GM19239 (cell line): ENCODE measurements at places on chromosomes 2 and 18.

DNA sequence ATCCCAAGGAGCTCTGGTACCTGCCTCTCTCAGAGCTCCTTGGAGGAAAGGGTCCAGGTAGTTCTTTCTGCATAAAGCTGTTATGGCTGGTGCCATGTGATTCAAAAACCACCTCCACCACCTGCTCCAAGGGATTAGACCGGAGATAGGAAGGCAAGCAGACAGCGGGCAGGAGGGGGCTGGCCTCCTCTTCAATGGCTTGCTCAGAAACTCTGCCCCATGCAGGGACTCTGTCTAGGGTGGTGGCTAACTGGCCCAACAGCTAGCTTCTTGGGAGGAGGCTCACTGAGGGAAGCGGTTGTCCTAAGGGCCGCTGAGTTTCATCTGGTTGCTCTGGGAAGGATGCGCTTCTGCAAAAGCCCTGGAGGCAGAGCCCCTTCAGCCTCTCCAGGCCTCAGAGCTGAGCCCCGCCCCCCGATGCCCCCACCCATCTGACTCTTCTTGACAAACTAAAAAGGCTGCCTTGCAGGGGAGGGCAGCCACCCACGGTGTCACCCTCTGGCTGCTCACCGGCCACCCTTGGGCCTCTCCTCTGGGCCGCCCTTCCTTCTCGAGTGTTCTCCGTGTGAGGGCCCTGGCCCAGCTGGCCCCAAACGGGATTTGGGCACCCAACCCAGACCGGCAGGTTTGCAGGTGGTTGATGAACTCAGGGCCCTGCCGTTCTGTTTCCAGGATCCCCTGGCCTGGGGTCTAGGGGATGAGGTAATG is 90.2 kb downstream of the MCFD2 start:
- no peak for DNase-seq

GRCh38 chr2:193869564-193869963 is 1674.8 kb upstream of the TMEFF2 start:
- no peak for DNase-seq

- no peak for DNase-seq
Measured at GRCh38 chr2:238761868-238762267, 86.0 kb upstream of the TWIST2 start.

DNA sequence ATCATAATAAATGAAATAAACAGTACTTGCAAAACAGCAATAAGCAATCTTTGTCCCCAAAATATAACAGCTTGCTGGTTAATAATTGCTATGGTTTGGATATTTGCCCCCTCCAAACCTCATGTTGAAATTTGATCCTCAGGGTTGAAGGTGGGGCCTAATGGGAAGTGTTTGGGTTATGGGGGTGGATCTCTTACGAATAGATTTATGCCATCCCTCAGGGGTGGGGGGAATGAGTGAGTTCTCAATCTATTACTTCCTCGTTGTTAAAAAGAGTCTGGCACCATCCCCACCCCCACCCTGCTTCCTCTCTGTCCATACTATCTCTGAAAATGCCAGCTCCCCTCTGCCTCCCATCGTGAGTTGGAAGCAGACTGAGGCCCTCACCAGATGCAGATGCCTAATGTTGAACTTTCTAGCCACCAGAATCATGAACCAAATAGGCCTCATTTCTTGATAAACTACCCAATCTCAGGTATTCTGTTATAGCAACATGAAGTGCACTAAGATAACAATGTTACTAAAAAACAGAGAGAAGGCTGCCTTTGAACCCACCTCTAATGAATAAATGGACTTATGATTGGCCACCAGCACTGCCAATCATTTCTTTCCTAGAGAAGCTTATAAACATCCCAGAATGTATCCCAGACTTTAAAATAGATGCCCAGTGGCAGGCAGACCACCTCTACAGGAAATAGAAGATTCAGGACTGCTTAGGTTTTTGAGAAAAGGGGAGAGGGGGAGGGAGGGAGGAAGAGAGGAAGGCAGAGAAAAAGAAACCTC is 90.1 kb downstream of the ALPK2 start:
- DNase-seq: no peak

- no peak for DNase-seq
Measured at GRCh38 chr18:22422909-22423548, 5.3 kb upstream of the CTAGE1 start.

DNA sequence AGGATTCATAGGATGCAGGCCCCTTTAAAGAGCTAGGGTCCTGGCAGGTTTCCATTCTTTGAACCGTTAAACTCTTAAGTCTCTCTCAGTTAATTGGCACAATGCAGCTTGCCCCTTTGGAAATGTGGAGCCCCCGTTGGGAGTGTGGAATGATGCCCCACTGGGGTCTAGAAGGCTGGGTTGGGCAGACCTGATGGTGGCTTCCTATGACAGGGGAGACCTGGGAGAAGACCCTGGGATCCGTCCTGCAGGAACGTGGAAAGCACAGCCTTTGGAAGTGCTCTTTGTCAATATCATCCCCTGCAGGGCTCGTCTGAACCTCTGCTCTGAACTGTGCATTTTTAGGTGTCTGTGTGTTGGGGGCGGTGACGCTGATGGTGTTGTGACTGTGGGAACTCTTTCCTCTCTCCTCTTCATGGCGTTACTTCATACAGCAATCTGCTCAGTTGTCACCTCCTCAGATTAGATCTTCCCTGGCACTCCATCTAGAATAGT is 190.6 kb downstream of the MYCN start:
- no peak for DNase-seq

GRCh38 chr2:77443076-77443475 is 79.1 kb downstream of the LRRTM4 start:
- no peak for DNase-seq

DNA sequence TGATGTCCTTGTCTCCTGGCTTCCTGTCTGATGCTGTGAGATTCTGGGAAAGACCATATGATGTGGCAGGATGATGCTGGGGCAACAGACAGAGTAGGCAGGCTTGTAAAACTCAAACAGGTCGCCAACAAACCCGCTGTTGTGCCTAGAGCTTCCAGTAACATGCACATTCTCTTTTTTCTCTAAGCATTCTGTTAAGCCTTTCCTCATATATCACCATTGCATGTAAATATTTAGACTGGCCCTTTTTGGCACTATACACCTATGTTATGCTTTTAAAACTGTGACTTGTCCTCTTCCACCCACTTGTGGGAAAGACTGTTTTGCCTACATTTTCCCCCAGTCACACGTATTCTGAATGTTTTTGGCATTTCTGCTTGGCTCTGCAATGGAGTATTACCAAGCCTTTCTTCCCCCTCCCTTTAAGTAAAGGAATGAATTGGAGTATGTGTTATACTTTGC is 250.4 kb upstream of the TANK start:
- DNase-seq: no peak

DNA sequence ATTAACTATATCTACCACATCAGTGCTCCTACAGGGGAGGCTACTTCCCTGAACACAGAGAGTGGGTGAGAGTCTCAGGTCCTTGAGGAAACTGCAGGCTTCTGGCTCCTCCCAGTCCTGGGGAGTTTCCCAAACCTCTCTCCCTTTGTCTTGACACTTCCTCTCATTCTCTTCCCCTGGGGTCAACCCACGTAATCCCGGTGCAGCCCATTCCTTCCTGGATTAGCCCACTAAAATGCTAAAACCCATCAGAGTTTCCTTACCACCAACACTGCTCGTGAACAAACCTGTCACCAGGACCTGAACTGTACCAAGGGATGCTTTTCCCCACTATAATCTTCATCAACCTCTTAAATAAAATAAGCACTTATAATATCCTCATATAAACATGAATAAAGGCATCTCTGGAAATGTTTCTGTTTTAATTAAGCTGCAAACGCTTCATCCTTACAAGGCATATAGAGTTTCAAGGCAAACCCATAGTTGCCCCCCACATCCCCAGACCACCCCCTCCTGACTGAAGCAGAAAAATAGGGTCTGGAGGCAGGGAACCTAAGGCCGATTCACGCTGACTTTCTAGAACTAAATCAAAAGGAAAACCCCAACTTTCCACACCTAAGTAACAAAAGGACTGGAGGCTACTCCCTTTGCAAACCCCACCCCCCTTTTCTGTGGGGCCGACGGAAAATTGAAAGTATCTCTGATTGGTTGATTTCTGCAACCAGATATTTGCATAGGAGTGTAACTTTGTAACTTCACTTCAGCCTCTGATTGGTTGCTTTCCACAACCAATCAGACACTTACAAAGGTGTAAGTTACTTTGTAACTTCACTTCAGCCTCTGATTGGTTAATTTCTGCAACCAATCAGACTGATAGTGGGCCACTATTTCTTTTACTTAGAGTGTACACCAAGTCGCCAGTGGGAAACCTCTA is 19.0 kb downstream of the TMSB10 start:
- DNase-seq: no peak

- DNase-seq: no peak
Measured at GRCh38 chr2:177869912-177870311, 202.7 kb downstream of the PDE11A start.

DNA sequence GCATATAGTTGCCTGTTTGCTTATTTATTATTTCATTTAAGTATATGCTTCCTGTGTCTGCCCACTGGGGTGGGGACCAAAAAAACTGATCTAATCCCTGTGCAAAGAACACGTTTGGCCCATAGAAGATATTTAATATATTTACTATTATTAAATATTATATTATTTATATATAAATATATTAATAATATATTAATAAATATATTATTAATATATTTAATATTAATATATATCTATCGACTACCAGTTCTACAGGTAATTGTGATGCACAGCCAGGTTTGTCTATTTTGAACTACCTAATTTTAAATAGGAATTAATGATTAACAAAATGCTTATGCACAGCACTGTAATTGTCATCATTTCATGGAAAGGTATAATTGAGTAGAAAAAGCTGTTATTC is 288.9 kb upstream of the LYPD1 start:
- no peak for DNase-seq

GRCh38 chr18:24560511-24560981 is 100.1 kb downstream of the HRH4 start:
- no peak for DNase-seq

DNA sequence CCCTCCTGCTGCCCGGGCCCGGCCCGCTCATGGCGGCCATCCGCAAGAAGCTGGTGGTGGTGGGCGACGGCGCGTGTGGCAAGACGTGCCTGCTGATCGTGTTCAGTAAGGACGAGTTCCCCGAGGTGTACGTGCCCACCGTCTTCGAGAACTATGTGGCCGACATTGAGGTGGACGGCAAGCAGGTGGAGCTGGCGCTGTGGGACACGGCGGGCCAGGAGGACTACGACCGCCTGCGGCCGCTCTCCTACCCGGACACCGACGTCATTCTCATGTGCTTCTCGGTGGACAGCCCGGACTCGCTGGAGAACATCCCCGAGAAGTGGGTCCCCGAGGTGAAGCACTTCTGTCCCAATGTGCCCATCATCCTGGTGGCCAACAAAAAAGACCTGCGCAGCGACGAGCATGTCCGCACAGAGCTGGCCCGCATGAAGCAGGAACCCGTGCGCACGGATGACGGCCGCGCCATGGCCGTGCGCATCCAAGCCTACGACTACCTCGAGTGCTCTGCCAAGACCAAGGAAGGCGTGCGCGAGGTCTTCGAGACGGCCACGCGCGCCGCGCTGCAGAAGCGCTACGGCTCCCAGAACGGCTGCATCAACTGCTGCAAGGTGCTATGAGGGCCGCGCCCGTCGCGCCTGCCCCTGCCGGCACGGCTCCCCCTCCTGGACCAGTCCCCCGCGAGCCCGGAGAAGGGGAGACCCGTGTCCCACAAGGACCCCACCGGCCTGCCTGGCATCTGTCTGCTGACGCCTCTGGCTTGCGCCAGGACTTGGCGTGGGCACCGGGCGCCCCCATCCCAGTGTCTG is 767 bp downstream of the RHOB start:
- no peak for DNase-seq

DNA sequence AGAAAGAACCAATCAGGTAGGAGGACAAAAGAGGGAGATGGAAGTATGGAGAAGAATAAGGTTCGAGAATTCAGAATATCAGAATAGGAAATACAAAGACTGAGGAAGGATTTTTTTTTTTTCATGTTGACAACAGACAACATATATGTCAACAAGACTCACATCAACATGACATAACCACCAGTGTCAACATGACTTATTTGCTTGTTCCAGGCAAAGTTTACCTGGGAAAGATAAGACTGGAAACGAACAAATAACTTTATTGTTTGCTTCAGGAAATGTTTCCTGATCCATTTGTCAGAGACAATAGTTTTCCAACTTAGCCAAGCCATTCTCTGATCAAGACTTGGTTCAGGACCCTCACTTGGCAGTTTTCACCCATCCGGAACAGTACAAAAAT is 321.9 kb upstream of the NETO1 start:
- no peak for DNase-seq

- DNase-seq: no peak
Measured at GRCh38 chr2:10042301-10043161, 819 bp upstream of the KLF11 start.

- no peak for DNase-seq
Measured at GRCh38 chr2:223918671-223919134, 26.4 kb downstream of the WDFY1 start.

DNA sequence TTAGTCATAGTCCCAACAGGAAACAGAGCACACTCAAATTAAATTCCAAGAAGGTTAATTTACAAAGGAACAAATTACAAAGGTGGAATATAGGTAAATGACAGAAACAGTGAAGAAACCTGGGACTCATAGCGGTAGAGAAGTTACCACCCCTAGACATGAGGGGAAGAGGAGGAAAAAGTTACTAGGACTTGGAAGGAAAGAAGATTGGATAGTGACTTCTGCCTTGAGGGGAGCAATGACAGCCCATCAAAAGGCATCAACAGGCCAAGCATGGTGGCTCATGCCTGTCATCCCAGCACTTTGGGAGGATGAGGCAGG is 2.4 kb upstream of the PDE11A start:
- no peak for DNase-seq

DNA sequence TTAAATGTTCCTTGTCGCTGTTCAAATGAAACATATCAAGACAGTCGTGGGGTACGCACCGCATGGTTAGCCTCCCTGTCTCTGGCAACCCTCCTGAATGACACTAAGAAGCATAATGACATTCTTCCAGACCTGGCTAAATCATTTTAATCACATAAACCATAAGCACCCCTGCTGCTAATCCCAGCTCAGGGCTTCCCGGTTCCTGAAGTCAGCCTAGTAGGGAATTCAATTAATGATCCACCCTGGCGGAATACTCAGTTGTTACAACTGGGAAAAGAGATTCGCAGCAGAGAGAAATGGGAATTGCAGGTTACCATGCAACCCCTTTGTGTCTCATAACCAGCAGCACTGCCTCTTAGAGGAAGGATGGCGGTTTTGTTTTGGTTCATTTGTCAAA is 200.8 kb upstream of the AGAP1 start:
- DNase-seq: no peak
